T-helper 17 cell (primary cell): ENCODE measurements at places on chromosomes 2 and 18. TPM values are rescaled to one million over a fixed set of nuclear protein-coding genes. Genes with fewer than 3 reads are reported as not detected.

DNA sequence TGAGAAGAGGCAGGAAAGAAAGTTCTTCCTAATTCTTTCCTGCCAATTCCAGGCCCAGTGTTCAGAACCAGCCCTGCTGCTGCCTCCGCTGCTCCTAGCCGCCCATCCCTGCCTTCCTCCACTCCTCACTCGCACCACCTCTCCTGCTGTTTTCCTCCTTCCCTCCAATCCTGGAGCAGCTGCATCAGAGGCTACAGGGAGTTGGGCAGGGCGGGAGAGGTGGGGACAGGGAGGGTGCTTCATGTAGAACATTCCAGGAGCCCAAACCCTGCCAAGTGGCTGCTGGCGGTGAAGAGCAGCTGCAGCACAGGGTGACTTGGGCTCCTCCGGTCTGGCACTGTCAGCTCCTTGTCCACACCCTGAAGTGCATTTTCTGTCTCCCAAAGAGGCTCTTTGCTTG is 176.3 kb downstream of the TNS1 start:
- no peaks in the 10 kb centered on the region for H3K36me3 ChIP-seq
- DNase-seq: no peak
- H3K27ac ChIP-seq: no peak overlapping the region
- H3K4me3 ChIP-seq: no peak overlapping the region
- no peaks in the 10 kb centered on the region for H3K4me1 ChIP-seq

Gene LIPG
- not detected for total RNA-seq

DNA sequence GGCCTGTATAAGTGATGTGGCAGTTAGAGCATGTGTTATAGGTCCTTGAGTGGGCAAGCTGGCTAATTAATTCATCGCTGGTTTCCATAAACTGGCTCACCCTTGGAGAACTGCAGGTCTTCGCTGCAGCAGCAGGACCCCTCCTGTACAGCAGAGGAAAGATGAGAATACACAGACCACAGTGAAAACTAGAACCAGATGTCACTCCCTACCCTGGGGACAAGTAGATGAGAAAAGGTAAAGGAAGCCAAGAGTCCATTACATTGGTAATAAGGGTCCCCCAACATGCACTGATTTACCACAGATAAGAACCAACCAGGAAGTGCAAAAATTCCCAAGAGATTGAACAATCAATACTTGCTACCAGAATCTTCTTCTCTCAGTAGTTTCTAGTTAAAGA is 415.6 kb upstream of the LYPD1 start:
- no peaks in the 10 kb centered on the region for H3K36me3 ChIP-seq
- H3K4me3 ChIP-seq: no peak overlapping the region
- DNase-seq: no peak
- H3K27ac ChIP-seq: no peak overlapping the region

DNA sequence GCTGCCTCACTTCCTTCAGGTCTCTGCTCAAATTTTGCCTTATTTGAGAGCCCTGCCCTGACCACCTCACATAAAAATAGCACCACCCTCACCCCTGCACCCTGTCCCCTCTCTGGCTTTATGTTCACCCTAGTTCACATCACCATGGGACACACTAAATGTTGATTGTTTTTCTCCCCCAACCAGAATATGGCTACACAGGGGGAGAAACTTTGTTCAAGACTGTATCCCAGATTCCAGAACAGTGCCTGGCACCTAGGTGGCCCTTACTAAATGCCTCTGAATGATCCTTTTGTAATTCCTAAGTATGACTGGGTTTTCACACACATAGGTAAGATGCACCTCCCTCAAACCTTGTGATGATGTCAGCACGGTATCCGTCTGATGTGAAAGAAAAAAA is 28.4 kb upstream of the CATIP start:
- H3K4me1 ChIP-seq: peaks cover 24% of the 10 kb centered on the region
- H3K4me3 ChIP-seq: no peak overlapping the region
- no peak for DNase-seq
- H3K27me3 ChIP-seq: no peaks in the 10 kb centered on the region

DNA sequence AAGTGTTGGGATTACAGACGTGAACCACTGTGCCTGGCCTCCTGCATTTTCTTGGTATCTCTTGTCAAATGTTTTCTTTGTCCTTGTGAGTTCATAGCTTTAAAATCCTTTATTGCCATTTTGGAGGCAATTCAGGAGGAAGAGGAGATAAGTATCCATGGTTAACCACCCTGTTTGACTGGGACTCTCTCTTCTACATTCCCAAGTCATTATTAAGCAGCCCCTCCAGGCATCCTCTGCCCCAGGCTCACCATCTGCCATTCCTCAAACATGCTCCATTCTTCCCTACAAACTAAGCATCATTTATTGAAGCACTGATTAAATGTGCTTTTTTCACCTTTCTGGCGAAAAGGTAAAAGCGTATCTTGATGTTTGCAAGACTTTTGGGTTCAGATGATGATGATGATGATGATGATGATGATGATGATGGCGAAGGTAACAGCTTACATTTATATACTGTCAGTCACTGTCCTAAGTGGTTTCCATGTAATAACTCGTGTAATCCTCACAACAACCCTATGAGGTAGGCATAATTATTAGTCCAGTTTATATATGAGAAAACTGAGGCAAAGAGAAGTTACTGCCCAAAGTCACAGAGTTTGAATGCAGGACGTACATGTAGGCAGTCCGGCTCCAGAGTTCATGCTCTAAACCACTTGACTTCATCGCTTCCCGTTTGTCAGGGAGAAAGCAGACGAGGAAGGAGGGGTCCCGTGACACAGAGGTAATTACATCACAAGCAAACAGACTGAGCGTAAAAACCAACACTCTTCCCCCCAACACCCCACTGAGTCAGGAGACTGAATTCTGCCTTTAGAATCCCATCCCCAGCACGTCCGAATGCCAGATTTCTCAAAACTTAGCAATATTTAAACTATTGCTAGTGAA is 69.7 kb upstream of the ACKR3 start:
- H3K27me3 ChIP-seq: peaks cover 56% of the 10 kb centered on the region
- no peak overlapping the region for H3K4me3 ChIP-seq
- H3K27ac ChIP-seq: no peak overlapping the region
- H3K4me1 ChIP-seq: peaks cover 3% of the 10 kb centered on the region
- peaks cover 4% of the 10 kb centered on the region for H3K36me3 ChIP-seq

- H3K27ac ChIP-seq: no peak overlapping the region
- H3K36me3 ChIP-seq: peaks cover 3% of the 10 kb centered on the region
These were observed 84.6 kb downstream of the TMEM163 start for GRCh38 chr2:134634054-134634753.

- H3K4me1 ChIP-seq: peaks cover 5% of the 10 kb centered on the region
- H3K36me3 ChIP-seq: no peaks in the 10 kb centered on the region
These were observed at the start of gene SCN1A for GRCh38 chr2:166127217-166128155. SCN1A (minus strand) TSS chr2:166128020; CDS start chr2:166073621, 54,399 bp downstream.

DNA sequence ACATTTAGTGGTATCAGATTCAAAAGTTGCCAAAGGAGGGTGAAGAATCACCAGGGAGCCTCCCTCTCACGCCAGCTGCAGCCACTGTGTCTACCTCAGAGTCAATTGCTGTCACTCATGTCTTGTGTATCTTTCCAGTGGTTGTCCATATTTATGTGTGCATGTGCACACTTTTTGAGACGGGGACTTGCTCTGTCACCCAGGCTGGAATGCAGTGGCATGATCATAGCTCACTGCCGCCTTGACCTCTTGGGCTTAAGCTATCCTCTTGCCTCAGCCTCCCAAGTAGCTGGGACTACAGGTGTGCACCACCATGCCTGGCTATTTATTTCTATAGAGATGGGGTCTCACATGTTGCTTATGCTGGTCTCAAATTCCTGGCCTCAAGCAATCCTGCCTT is 4.0 kb downstream of the MOCOS start:
- H3K4me1 ChIP-seq: peaks cover 12% of the 10 kb centered on the region
- peaks cover 39% of the 10 kb centered on the region for H3K27me3 ChIP-seq
- DNase-seq: no peak
- peaks cover 6% of the 10 kb centered on the region for H3K36me3 ChIP-seq
- H3K4me3 ChIP-seq: no peak overlapping the region
